ENCODE measurements at places on chromosomes 2 and 18.

- no peak for DNase-seq
These were observed 51.3 kb upstream of the SLC35F5 start for GRCh38 chr2:113807721-113808120.

GRCh38 chr2:235129850-235130249 is 178.0 kb downstream of the SH3BP4 start:
- no peak for DNase-seq

DNA sequence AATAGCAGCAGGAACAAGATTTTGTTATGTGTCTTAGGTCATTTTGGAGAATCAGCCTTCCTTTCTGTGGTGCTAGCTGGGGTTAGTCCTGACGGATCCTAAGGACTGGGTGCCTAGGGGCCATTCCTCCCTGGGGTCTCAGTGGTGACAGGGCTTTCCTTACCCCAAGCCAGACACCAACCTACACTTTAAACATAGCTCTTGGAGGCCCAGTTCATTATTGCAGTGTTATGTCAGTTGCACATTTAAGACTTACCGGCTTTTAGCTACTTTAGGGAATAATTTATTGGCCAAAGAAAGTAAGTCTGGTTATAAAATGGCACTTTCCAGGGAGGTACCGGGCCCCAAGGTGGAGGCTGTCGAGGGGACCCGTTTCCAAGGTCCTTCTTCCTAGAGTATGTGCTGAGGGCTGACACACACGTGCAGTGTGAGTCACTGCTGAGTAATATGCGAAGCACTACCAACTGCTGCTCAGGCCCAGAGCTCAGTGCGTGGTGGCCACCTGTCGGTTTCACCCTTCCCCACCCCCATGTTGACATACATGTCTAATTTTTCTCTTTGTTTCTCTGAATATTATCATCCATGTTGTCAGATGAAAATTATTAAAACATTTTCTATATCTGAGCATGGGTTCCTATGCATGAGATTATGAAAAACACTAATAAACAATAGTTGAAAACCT is 37.0 kb upstream of the GRHL1 start:
- DNase-seq, result no peak

GRCh38 chr2:118853129-118853640 is 5.7 kb upstream of the EN1 start:
- no peak for DNase-seq

DNA sequence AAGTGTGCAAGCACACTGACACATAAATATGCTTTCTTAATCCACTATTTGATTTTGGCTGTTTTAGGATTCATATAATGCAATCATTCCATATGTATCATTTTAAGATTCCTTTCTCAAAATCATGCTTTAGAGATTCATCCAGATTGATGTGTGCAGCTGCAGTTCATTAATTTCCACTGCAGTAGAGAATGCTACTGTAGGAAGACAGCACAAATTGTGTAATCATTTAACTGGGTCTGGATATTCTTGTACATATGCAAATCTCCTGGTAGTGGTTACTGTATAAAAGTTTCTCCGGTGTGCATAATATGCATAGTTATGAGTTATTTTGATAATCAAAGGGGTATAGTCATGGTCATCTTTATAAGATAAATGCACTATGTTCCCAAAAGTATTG is 502.5 kb upstream of the ACVR2A start:
- DNase-seq, result no peak

DNA sequence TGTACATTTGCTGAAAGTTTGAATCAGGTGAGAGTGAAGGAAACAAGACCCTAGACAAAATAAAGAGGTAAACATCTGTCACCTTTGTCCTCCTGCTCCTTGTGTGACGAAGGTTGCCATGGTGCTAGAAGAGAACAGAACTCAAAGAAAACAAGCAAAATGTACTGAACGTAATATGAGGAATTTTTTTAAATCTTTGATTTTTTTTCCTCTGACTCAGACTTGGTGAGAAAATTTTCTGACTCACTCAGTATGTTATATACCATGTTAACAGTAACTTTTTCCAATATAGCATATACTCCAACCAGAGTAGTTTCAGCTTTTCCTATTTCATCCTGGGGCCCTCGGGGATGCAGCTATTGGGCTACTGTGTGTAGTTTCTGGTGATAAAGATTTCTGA is 2114.6 kb upstream of the PIK3C3 start:
- DNase-seq, result no peak

DNA sequence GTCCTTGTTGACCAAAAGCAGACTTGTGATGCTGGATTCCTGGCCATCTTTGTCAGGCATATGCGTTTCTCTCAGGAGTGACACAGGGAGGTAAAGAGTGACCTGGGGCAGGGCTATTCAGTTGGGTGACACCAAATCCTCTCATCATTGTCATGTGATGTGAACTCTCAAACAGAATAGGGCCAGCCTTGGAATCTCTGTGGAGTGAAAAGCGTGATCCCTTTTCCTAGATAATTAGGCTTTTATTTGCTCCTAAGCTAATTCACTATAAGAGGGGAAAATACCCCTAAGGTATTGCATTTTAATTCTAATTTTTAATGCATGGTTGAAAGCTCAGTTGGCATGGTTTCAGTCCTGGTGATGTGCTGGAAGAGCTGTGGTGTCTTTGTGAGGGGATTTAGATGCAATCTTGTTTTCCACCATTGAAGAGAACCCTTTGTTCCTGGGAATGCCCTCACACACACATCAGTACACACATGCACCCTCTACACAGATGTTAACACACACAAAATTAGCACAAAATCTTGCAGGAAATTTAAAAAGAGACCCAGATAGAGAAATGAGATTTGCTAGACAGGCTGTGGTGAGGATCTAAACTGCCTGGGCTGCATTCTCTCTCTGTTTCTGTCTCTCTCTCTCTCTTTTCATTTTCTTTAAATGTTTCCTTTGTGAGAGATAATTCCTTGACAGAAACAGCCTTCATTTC is 349.9 kb downstream of the TSN start:
- no peak for DNase-seq

DNA sequence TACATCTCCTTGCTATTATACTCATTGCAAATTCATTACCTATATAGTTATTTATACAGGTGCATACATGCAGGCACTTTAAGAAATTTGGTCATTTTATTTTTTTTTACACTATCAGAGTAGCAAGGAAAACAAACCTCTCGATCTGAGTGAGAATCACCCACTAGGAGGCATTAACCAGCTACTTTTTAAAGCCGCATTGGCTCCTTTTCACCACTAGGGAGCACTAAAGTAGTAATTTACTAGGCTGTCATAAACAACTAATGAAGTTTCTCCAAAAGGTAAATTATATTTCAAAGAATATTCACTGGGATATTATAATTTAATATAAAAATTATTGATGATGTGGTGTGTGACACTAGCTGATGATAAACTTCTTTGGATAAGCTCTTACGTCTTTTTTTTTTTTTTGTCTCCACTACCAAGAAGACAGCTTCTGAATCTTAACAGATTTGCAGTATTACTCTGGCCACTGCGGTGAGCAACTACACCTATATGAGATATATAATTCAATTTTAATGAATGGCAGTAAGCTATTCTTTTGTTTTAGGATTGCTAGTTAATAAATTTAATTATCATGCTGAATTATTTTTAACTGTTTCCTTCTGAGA is 101.9 kb downstream of the NOL4 start:
- DNase-seq, result no peak
